ENCODE measurements at places on chromosomes 3 and 15.

GRCh38 chr3:156772588-156773206 is 53.5 kb upstream of the LEKR1 start:
- DNase-seq = no peak

DNA sequence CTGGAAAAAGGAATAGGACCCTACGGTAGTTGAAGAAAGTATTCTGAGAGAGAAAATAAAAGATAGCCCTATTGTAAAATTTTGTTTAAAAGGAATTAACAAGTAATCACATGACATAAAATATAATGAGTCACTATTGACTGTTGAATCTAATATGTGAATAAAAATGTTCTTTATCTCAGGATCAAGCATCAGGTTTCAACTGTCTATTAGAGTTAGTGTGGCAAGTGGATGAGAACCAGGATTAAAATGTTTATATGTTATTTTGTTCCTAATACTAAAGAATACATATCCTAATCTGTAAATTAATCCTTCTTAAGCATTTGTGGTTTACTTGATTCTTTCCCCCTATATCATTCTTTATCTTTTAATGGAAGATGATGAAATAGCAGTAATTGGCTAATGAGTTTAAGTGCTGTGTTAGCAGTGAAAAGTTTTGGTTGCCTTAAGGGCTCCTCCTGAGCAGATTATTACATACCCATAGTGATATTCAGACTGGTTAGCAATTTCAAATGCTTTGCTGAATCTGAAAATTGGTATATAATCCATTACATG is 101.8 kb upstream of the BCHE start:
- DNase-seq = no peak

GRCh38 chr3:58659051-58659675 is 7.4 kb downstream of the FAM3D start:
- no peak for DNase-seq

- DNase-seq = no peak
Measured at GRCh38 chr15:38868326-38869114, 303.9 kb upstream of the RASGRP1 start.

DNA sequence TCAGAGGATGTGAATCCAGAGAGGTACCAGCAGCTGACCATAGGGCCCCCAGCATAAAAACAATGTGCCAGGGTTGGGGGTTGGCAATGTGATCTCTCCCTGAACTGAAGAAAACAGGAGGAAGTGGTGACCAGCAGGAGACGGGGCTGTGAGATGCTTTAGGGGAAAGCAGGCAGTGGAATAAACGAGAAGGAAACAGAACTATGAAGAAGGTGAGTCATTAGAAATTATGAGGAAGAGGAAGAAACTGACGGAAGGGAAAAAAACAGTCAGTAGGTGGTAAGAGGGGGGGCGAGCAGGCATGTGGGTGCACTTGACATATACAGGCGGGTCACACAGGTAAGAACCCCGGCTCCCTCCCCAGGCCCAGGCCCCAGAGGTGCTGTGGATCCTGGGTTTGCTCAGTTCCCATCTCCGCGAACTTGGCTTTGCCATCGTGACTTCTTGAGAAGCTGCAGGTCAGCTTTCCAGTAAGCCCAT is 42.2 kb upstream of the B3GNT5 start:
- no peak for DNase-seq

DNA sequence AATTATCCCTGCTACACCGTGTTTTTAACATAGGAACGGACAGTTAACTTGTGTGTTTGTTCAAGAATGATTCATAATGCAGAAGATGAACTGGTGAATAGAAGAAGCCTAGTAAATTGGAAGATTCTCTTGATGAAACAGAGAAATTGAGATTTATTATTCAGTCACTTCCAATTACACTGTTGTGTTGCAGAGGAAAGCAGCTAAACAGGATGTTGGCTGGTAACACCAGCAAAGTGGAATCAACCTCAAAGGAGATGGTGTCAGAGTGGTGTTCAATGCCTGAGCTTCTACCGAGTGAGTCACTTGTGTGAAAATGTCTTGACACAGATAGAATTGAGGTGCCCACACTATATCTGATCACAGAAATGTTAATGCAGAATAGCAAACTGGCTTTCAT is 399.6 kb downstream of the LPP start:
- DNase-seq = no peak

- DNase-seq = no peak
Measured at GRCh38 chr3:152480282-152480953, 211.7 kb downstream of the MBNL1 start.

- no peak for DNase-seq
Measured at GRCh38 chr3:113534365-113534764, 2.0 kb downstream of the SIDT1 start.

GRCh38 chr3:28328188-28329151 is 20.1 kb upstream of the ZCWPW2 start:
- no peak for DNase-seq

DNA sequence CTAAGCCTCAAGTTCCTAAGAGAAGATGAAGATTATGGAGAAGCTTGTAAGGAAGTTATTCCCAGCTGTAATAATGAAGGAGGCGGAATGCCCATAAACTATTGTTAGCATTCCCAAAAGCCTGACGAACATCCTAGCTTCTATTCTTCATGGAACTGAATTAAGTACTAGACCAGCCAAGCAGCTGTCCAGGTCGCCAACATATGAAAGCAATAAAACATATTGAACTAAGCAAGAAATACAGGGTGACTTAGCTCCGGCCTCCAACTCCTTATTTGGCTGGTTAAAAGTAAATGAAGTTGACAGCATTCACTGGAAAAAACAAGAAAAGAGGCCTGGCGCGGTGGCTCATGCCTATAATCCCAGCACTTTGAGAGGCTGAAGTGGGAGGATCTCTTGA is 174.0 kb upstream of the TPM1 start:
- DNase-seq = no peak

- DNase-seq = no peak
Measured at GRCh38 chr3:182487611-182488010, 305.7 kb upstream of the ATP11B start.

- DNase-seq = no peak
Measured at GRCh38 chr3:177039490-177040274, 157.6 kb downstream of the TBL1XR1 start.

DNA sequence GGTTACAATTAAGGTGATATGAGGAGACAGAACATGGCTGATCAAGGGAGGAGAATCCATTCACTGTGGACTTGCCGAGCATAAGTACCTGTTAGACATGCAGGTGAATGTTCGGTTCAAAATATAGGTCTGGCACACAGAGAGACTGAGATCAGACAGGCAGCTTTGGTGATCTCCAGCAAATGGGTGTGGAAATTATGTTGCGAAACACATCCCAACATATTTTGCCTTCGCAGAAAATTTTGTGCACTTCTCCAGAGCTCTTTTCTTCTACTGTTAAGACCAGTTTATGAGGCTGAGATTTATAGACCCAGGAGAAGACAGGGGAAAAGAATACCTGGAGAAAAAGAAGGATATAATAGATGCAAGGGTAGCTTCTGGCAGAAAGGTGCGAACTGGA is 183.2 kb downstream of the NEK10 start:
- DNase-seq = no peak

DNA sequence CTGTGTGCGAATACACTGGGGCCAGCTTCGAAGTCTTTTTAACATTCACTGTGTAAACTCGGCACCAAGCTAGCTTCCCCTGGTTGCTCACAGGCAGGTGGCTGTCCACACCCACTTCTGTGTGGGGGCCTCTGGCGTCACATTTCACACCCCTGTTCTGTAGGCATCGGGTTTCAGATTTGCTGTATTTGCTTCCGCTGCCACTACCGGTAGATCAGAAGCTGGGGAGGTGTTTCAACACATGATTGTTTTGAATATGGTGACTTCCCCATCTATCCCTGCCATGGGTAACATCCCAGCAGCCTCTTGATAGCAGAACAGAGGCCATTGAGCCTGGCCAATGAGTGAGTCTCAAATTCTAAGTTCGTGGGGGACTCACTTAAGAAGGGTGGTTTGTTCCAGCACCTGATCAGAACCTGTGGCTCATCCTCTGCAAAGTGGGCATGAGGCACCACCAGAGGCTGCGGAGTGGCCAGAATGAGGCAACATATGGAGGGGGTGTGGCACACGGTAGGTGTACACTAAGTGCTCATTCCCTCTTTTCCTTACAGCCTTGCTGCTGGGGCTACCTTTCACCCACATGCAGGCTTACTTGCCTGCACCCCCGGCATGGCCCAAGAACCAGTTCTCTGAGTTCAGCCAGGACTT is 61.5 kb downstream of the IQSEC1 start:
- no peak for DNase-seq

DNA sequence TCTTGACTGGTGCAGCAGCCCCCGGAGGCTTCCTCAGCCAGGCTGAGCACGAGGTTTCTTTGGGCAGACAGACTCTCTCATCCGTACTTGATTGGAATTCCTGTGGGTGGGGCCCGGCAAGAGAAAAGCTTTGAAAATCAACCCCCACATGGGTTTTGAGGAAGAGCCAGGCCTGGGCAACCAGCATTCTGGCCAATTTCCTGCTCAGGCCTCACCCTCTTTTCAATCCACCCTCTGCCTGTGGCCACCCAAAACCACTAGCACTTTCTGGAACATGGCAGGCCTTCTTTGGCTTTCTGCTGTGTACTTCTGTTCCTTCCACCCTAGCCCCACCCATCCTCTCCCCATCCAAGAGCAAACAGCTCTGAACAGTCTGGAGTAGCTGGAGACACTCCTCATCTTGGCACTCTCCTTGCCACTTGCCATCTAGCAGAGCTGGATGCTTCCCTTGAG is 5.9 kb downstream of the MYO5C start:
- DNase-seq = peak; percentile 65

DNA sequence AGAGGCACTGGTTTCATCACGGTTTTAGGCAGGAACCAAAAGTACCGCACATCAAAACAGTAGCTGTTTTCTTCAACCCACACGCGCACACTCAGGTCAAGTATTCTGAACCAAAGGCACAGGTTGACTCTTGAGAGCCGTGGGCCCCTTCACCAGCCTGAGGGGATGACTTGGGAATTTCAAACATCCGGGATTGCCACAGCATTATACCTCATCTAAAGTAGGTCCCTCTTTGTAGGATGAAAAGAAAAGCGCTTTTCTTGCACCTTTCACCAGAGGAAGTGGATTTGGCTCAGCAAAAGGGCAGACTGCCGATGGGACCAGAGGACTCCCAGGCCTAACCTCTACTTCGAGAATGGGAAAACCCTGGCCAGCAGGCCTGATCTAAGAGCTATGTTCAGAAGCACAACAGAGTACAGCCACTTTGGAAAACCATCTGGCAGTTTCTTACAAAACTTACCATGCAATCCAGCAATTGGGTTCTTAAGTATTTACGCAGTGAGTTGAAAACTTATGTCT is 88.2 kb upstream of the PROK2 start:
- no peak for DNase-seq

- no peak for DNase-seq
Measured at GRCh38 chr3:122003606-122004005, 18.4 kb downstream of the ILDR1 start.

GRCh38 chr3:23387286-23387918 is 184.3 kb downstream of the UBE2E2 start:
- no peak for DNase-seq

DNA sequence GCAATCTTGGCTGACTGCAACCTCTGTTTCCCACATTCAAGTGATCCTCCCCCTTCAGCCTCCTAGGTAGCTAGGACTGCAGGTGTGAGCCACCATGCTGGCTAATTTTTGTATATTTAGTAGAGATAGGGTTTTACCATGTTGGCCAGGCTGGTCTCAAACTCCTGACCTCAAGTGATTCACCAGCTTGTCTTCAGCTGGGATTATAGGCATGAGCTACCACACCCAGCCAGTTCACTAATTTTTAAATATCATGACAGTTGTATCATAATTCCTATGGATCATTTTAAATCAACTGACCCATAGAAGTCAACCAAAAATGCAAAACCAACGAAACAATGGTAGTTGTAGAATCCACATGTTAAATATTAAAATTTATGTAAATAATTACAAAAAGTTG is 35.1 kb downstream of the RAF1 start:
- DNase-seq = no peak

- DNase-seq = no peak
Measured at GRCh38 chr15:96285305-96285704, 45.2 kb upstream of the NR2F2 start.

DNA sequence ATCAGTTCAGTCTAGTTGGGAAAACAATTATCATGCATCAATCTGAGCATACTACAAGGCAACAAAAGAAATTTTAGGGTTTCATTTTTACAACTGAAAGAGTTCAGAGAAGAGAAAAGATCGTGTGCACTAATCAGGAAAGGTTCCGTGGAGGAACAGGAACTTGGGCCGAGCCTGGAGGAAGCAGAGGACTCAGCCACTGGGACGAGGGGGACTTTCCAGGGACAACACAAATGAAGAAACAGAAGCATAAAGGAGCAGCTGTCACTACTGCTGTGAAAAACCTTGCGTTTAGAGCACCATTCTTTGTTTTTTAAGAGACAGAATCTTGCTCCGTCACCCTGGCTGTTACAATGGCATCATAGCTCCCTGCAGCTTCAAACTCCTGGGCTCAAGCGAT is 60.5 kb downstream of the MYO1E start:
- no peak for DNase-seq

- no peak for DNase-seq
Measured at GRCh38 chr3:22933841-22934116, 269.3 kb upstream of the UBE2E2 start.

DNA sequence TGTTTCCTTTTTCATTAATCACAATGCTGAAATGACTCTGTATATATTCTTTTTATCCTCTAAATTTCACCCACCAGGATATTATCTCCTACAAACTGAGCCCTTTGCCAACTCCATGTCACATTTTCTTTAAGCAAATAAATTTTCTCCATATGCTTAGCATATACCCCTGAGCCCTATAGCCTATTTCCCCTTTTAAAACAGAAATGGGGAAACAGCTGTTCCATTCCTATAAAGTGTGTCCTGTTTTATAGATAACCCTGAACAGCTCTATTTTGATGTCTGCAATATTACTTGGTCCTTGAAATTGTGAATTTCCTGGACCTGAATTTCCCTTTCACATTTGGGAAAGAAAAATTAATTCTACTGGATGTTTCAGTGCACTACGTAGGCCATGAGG is 15.6 kb upstream of the FILIP1L start:
- DNase-seq = no peak

DNA sequence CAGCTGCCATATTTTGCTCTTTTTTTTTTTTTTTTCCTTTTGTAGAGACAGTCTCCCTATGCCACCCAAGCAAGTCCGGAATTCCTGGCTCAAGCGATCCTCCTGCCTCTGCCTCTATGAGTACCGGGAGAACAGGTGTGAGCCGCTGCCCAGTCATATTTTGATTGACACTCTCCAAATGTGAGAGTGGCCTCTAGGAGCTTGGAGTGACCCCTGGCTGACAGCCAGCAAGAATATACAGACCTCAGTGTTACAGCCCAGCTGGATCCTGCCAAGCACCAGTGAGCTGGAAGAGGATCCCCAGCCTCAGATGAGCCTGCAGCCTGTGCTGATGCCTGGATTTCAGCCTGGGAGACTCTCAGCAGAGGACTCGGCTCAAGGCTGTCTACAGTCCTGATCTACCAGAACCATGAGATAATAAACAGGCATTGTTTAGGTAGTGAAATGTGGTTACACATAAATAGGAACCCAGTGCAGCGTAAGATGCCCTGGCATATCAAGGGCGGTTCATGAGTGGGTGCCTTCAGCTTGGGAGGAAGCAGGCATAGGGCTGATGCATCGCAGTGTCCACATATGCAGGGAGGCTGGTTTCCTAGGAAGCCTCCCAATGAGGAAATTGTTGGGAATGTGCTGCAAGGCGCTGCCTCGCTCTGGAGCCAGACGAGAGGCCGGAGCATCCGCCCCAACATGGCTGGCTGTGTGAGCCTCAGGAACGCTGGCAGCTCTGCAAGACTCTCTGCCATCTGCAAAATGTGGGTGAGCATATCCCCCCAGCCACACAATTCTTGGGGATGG is 38.9 kb upstream of the ATP10A start:
- DNase-seq = no peak
